ENCODE measurements at places on chromosomes 5 and 9.

DNA sequence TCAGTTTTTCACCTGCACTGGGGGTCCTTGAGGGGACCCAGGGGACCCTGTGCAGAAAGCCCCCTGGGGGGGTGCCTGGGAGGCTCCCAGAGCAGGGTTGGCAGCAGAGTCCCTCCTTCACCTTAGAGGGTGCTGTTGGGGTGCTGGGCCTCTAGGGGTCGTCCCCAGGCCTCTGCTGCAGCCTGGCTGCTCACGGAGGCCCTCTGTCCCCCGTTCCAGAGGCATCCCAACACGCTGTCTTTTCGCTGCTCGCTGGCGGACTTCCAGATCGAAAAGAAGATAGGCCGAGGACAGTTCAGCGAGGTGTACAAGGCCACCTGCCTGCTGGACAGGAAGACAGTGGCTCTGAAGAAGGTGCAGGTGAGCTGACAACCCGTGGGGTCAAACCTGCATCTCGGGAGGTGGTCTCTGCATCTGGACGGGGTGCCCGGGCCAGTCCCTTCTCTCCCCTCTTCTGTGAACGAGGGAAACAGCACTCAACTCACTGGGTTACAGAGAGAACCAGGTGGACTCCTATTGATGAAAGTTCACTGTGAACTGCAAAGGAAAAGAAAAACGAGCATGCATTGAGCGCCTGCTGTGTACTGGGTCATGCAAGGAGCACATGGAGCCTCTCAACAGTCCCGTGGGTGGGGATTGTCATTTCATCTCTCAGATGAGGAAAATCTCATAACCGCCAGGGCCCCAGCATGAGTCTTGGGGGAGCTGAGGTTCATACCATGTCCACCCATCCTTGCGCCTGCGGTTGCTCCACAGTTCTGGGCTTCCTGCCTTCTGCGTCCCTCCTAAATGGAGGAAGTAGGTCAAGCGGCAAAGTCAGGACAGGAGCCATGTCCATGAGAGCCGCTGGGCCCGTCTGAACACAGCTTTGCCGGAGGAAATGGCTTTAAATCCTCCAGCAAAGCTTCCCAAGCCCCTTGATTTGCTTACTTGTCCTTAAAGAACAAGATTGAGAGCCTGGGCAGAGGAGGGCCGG, 54.8 kb downstream of the NEK6 start:
- no peak for DNase-seq

GRCh38 chr5:89972901-89973300, 436.7 kb downstream of the CETN3 start:
- DNase-seq, result no peak

GRCh38 chr5:60929024-60929423, 15.8 kb downstream of the ERCC8 start:
- no peak for DNase-seq

DNA sequence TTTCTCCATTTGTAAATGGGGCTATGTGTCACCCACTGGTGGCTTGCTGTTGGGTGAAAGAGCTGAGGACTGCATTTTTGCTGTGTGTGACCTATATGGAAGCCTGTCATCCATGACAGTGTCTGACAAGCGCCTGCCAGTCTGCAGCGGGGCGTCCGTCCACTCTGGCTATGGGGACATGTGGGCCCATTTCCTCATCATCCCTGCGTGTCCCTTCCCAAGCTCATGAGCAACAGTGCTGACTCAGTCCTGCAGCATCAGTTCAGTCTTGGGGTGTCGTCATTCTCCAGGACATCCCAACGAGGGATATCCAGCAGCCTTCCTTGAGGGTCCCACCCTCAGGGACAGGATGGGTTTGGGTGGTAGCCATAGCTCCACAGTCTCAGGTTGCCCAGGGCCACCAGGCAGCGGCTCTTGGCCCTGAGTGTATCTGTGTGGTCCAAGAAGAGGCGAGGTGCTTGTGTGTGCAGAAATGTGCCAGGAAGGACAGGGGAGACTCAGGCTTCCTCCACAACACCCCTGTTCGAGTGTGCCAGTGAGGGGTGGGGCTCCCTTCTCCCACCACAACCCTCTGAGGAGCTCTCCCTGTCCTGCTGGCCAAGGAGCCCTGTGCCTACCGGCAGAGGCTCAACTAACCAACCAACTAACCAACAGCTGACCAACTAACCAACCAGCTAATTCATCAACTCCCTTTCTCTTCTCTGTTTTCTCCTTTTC, 2.1 kb downstream of the FGD3 start:
- no peak for DNase-seq

DNA sequence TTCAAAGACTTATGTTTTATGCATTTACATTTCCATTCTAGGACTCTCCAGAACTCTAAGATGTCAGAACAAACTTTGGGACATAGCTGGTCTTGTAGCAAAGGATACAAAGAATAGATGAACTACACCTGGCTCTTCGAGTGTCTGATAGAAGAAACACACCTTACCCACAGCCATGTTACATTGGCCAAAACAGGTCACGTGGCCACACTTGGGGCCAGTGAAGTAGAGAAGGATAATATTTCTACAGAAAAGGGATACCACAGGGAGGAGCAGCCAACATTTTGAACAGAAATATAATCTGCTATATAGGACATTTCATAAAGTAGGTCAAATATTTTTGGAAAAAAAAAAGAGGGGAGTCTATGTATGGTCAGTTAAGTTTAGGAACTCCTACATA, 22.7 kb upstream of the LIFR start:
- DNase-seq, result no peak

DNA sequence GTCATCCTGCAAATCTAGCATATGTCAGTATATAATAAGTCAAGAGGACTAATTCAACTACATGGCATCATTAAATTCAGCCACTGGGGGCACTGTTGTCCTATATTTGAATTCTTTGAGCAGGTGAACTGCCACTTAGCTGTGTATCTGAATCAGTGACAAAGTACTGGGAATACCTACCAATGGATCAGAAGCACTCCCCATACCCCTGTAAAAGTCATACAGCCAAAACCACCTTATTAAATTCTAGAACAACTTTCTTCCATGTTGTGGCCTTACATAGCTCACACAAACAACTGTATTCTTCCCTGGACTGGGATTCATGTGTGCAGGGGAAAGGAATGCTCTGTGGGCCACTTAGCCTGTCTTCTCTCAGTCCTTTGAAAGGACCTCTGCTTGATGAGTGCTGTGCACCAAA, 57.4 kb upstream of the PLPP6 start:
- DNase-seq, result peak; percentile 74

- no peak for DNase-seq
These were observed 568.7 kb upstream of the KLF4 start for GRCh38 chr9:108058135-108058814.

DNA sequence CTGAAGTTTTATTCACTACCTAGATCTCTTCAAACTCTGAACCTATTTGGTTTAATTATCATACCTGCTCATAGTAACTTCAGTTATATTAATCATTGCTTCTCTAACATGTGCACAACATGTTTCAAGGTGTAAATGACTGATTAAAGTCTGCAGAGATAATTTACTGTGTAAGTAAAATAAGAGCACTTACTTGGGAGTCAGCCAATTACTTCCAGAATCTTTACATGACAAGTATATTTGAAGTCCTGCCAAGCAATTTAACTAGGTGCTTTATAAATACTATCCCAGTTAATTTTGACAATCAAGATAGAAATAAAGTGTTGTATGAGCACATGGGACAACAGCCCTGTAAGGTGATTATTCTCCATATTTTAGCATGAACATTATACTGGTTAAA, 109.9 kb downstream of the RFX3 start:
- no peak for DNase-seq

- DNase-seq, result no peak
These were observed 56.3 kb upstream of the SPEF2 start for GRCh38 chr5:35561396-35561795.

GRCh38 chr9:129840034-129840433, 4.8 kb downstream of the USP20 start:
- DNase-seq, result no peak

GRCh38 chr5:74122979-74123590, 497.1 kb downstream of the ARHGEF28 start:
- no peak for DNase-seq

- no peak for DNase-seq
These were observed 10.1 kb upstream of the FOXI1 start for GRCh38 chr5:170095646-170096045.

DNA sequence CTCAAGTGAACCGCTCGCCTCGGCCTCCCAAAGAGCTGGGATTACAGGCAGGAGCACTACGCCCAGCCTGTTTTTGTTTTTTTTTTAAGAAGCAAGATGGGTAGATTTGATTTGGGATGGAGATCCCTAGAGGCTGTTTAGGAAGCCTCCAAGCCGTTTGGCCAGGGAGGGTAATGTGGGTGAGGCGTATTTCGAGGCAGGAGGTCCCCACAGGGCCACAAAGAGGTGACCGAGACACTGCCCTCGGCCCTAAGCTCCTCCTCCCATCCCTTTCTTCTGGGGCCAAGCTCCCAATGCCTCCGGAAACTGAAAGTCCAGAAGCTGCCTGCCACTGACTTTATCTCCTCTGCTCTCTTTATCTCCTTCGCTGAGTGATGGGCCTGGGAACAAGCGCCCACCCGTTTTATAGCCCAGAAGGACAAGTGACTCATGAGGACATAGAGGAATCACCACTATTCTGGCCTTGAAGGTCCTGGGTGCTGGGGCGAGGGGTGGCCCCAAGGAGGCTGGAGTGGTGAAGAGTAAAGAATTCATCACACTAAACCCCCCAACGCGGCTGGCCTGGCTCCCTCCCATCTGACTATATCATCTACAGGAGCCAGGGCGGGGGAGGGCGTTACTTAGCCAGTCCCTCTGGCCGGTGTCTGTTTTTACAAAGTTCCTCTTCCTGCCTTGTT, 2.0 kb upstream of the RALGDS start:
- no peak for DNase-seq

GRCh38 chr5:145859897-145860296, 12.9 kb downstream of the GRXCR2 start:
- DNase-seq, result no peak

GRCh38 chr5:111194053-111194452, 30.1 kb upstream of the CAMK4 start:
- DNase-seq, result no peak

GRCh38 chr9:89896806-89897340, 292.1 kb downstream of the GADD45G start:
- no peak for DNase-seq

GRCh38 chr9:130235558-130236435, 29.8 kb upstream of the HMCN2 start:
- peak; percentile 90 for DNase-seq

- DNase-seq, result no peak
These were observed 74.1 kb downstream of the FNBP1 start for GRCh38 chr9:129968690-129969485.

GRCh38 chr5:67969631-67970030, 245.9 kb upstream of the PIK3R1 start:
- no peak for DNase-seq

- DNase-seq, result peak; percentile 83
These were observed at the start of gene MCIDAS for GRCh38 chr5:55226934-55227663. TSS of gene MCIDAS (minus strand) at chr5:55227315. CDS start at chr5:55227138, 177 bp downstream.

- DNase-seq, result peak; percentile 47
These were observed 3.5 kb upstream of the GADD45G start for GRCh38 chr9:89601306-89601705.

GRCh38 chr9:19937121-19937520, 148.3 kb upstream of the SLC24A2 start:
- no peak for DNase-seq

GRCh38 chr5:137304226-137304874, 194.8 kb downstream of the SPOCK1 start:
- DNase-seq, result no peak

DNA sequence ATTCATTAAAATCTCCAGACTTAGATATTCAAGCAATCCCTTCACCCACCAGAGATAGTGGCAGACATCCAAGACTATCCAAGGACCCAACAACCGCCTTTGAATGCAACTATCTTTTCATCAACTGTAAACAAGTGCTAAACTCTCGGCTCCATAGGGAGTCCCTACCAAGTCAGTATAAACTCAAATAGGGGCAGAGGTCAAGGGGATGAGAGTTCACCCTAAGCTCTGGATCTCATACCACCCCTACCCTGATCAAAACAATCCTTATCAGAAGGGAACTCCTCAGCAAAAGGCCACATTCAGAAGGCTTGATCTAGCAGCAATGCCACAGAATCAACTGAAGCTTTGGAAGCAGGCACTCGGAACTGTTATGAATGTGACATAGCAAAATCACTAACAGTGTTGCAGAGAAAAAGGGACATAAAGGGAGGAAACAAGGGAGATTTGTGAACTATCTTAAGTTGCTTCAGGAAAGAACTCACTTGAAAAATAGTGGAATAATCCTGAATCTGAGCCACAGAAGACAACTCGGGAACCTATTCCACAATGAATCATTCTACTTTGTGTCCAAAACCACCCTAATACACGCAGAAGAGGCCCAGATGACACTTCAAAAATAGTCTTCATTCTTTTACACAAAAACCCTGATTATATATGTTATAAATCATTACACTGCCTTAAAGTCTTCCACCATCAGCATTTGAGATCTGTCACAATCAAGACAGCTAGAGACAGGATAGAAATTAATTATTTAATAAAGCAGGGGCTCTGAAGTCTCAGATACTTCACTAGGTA, 49.8 kb downstream of the NR6A1 start:
- no peak for DNase-seq

DNA sequence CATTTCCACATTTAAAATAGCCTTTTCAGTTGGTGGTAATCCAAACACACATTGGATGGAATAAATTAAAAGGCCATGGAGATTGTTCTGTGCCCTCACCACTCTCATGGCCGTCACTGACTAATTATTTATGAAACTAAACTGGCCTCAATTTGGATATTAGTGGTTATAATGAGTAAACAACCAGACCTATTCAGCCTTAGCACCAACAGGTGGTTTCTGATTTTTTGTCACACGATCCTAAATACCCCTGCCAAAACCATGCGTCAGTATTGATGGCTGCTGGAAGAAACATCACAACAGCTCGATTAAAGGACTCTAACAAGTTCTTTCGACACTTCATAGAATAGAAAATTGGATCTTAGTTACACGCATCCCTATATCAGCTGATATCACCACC, 276.0 kb upstream of the DAP start:
- no peak for DNase-seq

DNA sequence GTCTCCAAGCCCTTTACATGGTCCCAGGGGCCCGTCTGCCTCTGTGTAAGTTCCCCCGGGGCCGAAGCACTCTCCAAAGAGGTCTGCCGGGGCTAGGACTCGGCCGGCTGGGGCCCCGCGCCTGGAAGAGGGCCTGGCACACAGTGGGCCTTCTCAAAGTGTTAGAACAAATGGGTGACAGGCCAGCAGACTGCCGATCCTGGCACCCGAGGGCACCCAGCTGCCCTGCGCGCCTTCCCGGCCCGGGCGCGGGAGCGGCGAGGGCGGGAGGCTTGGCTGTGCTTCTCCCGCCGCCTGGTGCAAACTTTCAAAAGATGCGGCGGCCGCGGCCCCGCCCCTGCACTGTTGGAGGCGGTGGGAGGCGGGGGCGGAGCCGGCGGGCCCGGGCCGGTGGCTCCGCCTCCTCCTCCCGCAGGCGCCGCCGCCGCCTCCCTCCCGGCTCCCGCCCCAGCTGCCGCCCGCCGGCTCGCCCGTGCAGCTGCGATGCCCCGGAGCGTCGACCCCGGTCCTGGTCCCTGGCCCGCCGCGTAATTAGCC, at the start of gene NEURL1B:
Gene NEURL1B, plus strand, starts transcription at position 442 of the 537 bp plus-strand sequence. CDS start 144 bp downstream, outside the sequence.
- peak; percentile 76 for DNase-seq

DNA sequence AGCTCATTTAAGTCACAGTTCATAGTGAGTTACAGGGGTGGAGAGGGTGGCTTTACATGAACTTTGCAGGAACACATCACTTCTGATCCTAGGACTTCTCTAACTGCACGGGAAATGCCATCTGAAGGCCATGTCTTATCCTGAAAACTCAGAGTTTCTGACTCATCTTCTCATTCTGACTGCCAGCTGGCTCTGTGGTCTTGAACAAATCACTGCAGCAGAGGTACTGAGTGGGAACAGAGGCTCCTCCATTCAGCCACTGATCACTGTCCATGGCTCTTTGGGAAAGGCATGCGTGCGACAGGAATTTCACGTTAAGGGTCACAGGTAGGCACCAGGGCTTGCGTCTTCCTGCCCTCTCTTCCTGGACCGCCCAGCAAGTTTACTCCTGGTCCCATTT, 114.6 kb upstream of the LRRTM2 start:
- DNase-seq, result no peak

Measured in activated effector memory CD4-positive, alpha-beta T cell treated with anti-CD3 and anti-CD28 coated beads, Interleukin-2, amount 50 U/mL, for 16 hours (primary cell).